ENCODE measurements at places on chromosomes 3 and 15. TPM values are rescaled to one million over a fixed set of nuclear protein-coding genes. Genes with fewer than 3 reads are reported as not detected.

DNA sequence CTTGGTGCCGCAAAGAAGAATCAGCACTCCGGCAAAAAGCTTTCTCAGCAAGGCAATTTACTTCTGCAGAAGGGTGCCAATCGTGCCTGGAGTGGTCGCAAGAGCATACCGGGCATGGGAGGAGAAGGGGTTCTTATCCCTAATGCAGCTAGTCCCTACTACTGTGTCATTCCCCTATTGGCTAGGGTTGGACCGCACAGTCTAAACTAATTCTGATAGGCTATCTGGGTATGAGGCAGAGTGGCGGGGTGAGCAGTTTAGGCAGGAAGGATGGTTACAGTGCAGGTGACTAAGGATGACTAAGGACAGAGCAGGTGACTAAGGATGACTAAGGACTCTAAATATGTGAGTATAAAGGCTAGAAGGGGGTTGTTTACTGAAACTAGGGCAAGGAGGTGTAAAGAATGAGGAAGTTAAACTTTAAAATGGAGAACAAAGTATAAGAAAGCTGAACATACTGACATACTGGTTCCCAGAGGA is 52.9 kb downstream of the PGBD4 start:
- DNase-seq = no peak

DNA sequence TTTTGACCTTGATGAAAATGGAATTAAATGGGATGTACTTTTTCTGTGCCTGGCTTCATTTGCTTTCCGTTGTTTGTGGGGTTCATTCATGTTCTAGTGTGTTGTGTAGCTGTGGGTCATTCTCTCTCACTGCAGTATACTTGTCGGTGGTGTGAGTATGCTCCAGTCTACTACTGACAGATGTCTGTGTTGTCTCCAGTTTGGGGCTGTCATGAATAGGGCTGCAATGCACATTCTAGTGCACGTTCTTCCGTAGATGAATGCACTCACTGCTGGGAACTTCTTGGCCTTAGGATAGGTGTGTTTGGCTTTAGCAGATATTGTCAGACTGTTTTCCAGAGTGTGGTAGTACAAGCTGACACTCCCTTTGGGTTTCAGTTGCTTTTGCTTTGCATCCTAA is 1.7 kb upstream of the SLC6A20 start:
- no peak for DNase-seq

- DNase-seq = no peak
These were observed 663 bp downstream of the PDCD10 start for GRCh38 chr3:167733961-167734497.

DNA sequence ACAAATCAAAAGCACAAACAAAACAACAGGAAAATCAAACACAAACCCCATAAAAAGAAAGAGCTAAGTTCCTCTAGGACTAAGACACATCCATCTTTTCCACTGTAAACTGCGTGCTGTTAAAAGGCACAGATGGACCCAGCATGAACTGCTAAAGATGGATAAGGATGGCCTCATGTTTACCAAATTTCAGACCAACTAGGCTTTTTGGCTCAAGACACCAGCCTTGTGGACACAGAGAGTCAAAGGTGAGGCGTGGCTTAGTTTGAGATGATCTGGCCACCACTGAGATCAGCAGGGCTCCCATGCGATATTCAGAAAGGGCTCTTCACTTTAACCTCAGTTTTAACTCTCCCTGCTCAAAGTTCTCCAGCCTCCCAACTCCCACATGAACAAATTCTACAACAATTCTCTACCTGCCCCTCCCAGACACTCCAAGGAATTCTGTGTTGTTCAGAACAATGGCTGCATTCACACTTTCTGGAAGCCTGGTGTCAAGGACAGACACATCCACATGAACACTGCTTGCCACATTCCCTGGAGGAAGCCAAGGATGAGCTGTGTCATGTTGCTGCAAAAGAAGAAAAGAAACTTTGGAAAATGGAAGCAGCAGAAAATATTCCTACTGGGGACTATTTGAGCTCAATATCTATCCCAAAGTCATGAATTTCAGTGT is 198.4 kb upstream of the LRRN1 start:
- peak; percentile 55 for DNase-seq

- DNase-seq = no peak
These were observed 30.9 kb upstream of the THRB start for GRCh38 chr3:24525557-24525956.

- DNase-seq = no peak
These were observed 224.3 kb upstream of the RASGRP1 start for GRCh38 chr15:38788918-38789317.

- DNase-seq = peak; percentile 0
These were observed 35.6 kb upstream of the MECOM start for GRCh38 chr3:169699070-169699469.

DNA sequence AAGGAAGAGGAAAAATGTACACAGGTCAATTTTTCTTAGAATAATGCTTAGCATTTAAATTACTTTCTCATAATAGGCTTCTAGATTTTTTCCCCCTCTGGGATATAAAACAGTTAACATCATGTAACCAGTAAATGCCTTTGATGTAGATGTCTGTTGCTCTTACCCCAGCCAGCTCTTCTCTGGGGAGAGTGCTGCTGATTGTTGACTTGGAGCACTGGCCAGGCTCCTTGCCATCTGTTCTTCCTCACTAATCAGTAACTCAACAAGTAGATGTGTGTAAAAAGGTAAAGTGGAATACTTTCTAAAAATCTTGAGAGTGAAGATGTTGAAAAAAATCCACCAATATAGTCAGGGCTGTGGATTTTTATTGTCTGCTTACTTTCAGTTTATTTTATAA is 42.2 kb downstream of the RIOX2 start:
- DNase-seq = no peak

GRCh38 chr3:23219552-23219951 is 16.4 kb downstream of the UBE2E2 start:
- no peak for DNase-seq

DNA sequence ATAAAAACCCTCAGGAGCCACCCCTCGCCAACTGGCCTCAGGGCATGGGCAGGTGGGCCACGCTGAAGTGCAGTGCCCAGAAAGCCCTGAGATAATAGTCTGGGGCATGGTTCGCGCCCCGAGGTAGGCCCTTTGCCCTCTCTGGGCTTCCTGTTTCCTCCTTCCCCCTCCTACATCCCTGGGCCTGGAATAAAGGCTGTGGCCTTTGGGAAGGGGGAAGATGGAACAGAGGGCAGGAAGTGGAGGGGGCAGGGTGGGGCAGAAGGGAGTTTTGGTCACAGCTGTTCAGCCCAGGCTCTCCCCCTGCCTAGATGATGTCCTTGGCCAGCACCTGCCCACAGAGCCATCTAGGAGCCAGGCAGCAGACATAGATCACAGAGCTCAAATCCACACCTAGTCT is 11.3 kb downstream of the CSRNP1 start:
- no peak for DNase-seq

DNA sequence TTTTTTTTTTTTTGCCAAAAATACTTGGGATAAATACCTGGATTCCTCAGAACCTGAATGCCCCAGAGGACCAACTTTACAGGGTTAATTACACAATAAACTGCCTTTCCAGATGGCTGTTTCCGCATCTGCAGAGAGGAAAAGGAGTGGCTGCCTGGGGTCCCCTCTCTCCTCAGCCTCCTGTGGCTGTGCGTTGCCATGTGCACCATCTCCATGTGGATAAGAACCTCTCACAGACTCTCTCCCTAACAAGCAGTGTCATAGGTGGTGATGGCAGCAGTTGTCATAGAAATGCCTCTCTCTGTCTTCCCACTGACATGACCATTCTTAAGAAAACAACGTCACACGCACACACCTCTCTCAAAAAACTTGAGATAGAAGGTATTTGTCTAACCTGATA is 179.4 kb downstream of the RPLP1 start:
- DNase-seq = no peak

DCLK3 gene
- total RNA-seq = 3.6 TPM

INKA1 gene
- 3.7 TPM for total RNA-seq

GTF2E1 gene
- 14.4 TPM for total RNA-seq

All from cerebellum (tissue), 4 donors.